Adrenal gland (tissue), 19 donors: ENCODE measurements at places on chromosomes 6 and 20.

DNA sequence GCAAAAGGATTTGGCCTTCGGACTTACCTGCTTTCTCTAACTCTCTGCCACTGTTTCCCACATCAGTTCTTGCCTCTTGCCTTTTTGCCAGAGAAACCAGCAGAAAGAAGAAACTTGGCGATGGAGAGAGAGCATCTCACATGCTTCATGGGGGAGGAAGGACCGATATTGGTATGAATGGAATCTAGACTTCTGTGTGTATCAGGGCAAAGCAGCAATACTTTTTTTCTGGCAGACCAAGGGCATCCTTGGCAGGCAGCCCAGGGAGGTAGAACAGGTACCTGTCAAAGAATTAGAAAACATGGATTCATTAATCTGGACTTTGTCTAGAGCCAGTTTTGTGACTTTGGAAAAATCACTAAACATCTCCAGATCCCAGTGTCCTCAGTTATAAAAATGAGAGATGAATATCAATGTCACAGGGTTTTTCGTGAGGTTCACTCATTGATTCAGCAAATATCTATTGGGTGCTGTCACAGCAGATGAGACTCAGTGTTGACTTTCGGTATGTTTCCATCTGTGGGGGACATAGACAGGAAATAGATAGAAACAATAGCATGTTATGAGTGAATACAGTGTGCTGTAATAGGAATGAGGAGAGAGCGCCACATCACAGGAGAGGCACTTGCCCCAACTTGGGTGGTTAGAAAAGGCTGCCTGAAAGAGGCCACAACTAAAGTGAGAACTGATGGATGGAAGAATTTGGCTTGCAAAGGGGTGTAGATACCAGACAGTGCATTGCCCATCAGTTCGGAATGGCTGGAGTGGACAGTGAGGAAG is 114.1 kb downstream of the CD83 start:
- H3K4me3 ChIP-seq: no peak overlapping the region
- H3K27me3 ChIP-seq: no peaks in the 10 kb centered on the region
- DNase-seq: no peak
- no peak overlapping the region for H3K27ac ChIP-seq
- no peaks in the 10 kb centered on the region for H3K4me1 ChIP-seq

DNA sequence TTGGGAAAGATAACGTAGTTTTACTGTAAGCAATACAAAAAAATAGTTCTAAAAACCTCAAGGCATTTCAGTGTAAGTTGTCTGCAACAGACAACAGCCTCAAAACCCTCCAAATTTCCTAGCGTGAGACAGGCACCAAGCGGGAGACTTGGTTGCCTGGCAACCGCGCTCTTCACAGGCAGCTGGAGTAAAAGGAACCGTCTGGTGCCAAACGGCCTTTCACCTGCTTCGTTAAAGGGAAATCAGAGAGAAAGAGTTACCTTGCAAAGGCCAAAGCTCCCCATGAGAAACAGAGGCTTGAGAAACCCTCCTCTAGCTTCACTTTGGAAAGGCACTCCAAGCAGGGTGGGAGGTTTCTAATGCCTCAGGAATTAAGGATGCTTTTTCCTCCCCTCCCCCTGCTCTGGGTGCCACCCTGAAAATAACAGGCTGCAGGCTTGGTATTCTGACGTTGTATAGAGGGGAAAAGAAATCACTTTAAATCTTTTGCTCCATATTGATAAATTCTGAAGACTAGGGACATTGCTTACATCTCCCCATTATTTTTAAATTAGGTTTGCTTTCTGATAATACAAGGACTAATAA is 129.7 kb upstream of the UFL1 start:
- peak; percentile 50 for DNase-seq
- H3K4me1 ChIP-seq: no peaks in the 10 kb centered on the region
- H3K36me3 ChIP-seq: no peaks in the 10 kb centered on the region
- no peak overlapping the region for H3K4me3 ChIP-seq
- no peak overlapping the region for H3K27ac ChIP-seq
- H3K27me3 ChIP-seq: no peaks in the 10 kb centered on the region

DNA sequence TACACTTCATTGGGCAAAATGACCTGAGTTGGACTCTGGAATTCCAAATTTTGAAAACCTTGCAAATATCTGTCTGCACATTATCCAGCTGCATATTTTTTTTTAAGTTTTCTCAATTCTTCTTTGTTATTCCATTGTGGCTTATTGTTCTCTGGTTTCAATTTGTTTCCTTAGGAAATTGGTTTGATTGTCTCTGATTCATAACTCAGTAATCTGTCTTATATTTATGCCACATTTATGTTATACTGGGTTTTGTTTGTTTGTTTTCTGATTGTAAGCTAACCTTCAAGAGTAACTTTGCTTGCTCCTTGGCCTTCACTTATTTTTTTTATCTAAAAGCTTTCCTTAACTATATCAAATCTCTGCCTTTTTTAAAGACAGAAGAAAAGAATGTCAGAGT is 193.3 kb upstream of the PLCB4 start:
- no peaks in the 10 kb centered on the region for H3K4me1 ChIP-seq
- no peak overlapping the region for H3K4me3 ChIP-seq
- no peaks in the 10 kb centered on the region for H3K36me3 ChIP-seq
- H3K27me3 ChIP-seq: no peaks in the 10 kb centered on the region
- no peak for DNase-seq

DNA sequence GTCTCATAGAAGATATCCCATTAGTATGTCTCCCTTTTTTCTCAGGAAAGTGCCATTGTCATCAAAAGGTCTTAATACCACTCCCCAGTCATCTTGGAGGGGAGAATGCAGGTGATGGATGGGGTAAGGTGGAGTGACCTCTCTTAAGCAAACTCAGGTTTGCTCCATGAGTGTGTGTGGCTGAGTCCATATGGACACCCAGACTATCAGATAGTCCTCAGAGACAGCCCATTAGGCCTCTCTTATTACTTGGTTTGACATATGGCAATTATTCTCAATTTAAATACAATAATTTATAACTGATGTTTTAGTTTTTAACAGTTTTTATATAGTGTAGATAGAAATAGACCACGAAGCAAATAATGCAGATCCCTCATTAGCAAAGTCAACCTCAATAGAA is 23.2 kb downstream of the LAMA4 start:
- H3K27me3 ChIP-seq: no peaks in the 10 kb centered on the region
- peaks cover 18% of the 10 kb centered on the region for H3K4me1 ChIP-seq
- no peak overlapping the region for H3K4me3 ChIP-seq
- H3K27ac ChIP-seq: no peak overlapping the region

GRCh38 chr6:36418558-36418957 is 24.1 kb downstream of the PXT1 start:
- no peaks in the 10 kb centered on the region for H3K36me3 ChIP-seq
- no peak for DNase-seq
- no peaks in the 10 kb centered on the region for H3K4me1 ChIP-seq

DNA sequence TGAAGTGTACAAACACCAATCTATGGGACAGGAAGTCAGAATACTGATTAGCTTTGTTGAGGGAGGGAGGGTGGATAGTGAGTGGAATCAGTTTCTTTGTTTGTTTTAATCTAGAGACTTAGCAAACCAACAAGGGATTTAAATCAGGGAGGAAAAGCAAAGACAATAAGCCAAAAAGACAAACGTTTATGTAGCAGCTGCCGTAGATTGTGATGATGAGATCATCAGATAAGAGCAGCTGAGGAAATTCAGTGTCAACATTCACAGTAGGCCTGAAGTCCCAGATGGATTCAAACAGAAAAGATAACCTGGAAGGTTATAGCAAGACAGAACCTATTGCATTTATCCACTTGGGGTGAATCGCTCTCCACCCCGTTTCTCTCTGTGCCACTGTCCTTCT is 104.9 kb upstream of the SYNDIG1 start:
- H3K4me3 ChIP-seq: no peak overlapping the region
- H3K4me1 ChIP-seq: no peaks in the 10 kb centered on the region
- no peak for DNase-seq

DNA sequence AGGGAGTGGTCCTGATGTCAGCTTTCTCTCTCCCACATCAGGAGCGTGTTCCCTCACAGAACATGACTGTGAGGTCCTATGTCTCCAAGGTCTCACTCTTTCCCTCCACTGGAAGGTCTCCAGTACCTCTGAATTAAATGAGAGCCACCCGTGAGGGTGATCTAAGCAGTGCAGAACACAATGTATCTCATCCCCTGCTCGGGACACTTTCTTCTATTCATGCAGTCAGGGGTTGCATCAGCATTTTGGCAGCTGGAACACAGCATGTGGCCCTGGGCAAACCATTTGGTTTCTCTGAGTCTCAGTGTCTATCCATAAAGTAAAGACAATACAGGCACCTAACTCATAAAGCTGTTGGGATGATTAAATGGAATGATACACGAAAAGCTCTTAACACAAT is 34.2 kb downstream of the MAFB start:
- peak; percentile 60 for DNase-seq
- no peak overlapping the region for H3K4me3 ChIP-seq
- H3K27ac ChIP-seq: no peak overlapping the region
- H3K36me3 ChIP-seq: no peaks in the 10 kb centered on the region
- H3K4me1 ChIP-seq: no peaks in the 10 kb centered on the region
- H3K27me3 ChIP-seq: no peaks in the 10 kb centered on the region

GRCh38 chr6:156517088-156517487 is 260.1 kb upstream of the ARID1B start:
- H3K36me3 ChIP-seq: no peaks in the 10 kb centered on the region
- DNase-seq: no peak
- H3K4me1 ChIP-seq: no peaks in the 10 kb centered on the region
- no peak overlapping the region for H3K4me3 ChIP-seq

DNA sequence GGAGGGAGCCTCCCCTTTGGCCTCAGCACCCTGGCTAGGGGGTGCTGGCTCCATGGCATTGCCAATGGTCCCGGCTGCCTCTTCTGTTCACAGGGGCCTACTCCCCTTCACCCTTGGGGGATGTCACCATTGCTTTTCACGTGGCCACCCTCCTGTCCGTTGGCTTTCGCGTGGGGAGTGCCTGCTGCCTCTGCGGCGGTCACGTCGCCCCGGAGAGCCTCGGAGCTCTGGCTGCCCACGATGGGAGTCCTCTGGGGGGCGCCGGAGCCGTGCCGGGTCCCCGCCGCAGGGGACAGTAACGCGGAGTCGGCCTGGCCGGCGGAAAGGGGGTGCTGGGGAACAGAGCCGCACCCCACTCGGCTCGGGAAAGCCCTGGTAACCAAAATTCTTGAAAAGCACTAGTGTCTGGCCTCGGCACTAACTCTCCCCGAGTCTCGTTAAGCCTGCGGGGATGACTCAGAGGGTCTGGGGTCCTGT is 661 bp upstream of the HEBP2 start:
- H3K27me3 ChIP-seq: no peaks in the 10 kb centered on the region
- no peaks in the 10 kb centered on the region for H3K4me1 ChIP-seq
- H3K27ac ChIP-seq: peak overlapping the region; percentile 80
- peak; percentile 27 for DNase-seq

DNA sequence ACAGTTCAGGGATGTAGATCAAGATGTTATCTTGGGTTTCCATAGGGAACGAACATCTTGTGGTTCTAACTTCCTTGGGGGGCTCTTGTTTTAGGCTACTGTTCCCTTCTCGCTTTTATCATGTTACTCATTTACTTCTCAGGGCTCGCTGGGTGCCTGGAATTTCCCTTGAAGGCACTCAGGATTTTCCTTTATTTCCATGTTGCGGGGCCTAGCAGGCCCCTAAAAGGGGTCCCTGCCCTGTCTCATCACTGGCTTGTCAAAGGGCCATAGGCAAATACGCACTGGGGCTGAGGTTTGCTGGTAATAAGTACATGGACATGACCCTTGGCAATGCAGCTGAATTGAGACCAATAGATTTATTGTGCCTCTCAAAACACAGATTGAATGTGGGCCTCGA is 262.3 kb downstream of the CDH4 start:
- no peaks in the 10 kb centered on the region for H3K36me3 ChIP-seq
- H3K4me3 ChIP-seq: no peak overlapping the region
- no peaks in the 10 kb centered on the region for H3K27me3 ChIP-seq
- no peak overlapping the region for H3K27ac ChIP-seq

DNA sequence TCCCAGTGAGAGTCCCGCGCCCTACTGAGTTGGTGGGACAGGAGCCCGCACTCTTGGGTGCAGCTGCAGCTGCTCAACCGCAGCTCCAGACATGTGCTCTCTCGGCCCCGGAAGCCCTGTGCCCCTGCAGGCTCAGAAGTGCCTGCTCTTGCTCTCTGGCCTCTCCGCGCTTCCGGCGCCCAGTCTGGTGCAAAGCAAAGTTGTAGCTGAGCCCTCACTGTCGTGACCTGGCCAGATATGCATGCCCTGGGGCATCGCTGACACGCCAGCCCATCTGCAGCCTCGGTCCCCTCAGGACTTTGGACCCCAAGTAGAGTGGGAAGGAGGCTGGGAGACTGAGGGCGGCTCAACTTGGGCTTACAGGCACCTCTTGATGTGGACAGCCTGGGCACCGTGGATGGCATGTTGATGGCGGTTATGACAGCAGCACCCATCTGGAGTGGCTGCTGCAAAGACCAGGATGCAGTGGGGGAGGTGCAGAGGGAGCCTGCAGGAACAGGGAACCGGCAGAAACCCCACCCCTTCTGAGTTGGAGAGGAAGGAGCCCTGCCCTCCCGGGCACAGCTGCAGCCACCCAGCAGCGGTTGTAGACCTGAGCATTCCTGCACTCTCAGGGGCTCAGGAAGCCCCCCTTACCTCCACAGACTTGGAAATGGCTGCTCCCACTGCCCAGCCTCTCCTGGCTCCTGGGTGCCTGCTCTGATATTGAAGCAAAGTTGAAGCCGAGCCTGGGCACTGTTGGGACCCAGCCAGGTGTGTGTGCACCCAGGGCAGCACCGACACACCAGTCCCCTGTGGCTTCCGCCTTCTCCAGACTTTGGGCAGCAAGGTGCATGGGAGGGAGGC is 462.6 kb downstream of the TBC1D32 start:
- no peak overlapping the region for H3K27ac ChIP-seq
- no peaks in the 10 kb centered on the region for H3K27me3 ChIP-seq
- H3K4me1 ChIP-seq: no peaks in the 10 kb centered on the region
- no peak overlapping the region for H3K4me3 ChIP-seq

- H3K4me1 ChIP-seq: peaks cover 3% of the 10 kb centered on the region
- H3K27me3 ChIP-seq: no peaks in the 10 kb centered on the region
- peak; percentile 44 for DNase-seq
- H3K36me3 ChIP-seq: no peaks in the 10 kb centered on the region
- H3K27ac ChIP-seq: no peak overlapping the region
- no peak overlapping the region for H3K4me3 ChIP-seq
Observed at GRCh38 chr6:34610819-34611477, 54.8 kb upstream of the SPDEF start.

DNA sequence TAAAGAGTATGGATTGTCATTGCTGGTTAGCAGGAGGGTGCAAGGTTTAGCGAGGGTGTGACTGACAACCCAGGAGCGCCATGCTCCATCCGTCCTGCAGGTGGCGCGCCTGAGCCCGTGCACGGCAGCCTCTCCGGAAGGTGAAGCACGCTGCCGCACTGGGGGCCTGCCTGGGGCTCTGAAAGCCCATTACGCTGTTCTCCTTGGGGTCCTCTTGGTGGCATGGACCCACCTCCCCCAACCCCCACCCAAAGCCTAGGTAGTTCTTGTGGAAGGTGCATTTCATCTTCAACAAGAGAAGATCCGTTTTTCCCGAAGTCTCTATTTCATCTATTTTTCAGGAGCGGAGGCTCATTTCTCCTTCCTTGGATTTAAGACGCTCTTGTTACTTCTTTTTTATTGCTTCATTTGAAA is 197.4 kb upstream of the KCNG1 start:
- H3K27ac ChIP-seq: no peak overlapping the region
- H3K4me1 ChIP-seq: no peaks in the 10 kb centered on the region
- DNase-seq: no peak
- no peaks in the 10 kb centered on the region for H3K36me3 ChIP-seq
